ACHN (cell line): ENCODE measurements at places on chromosomes 3 and 15.

DNA sequence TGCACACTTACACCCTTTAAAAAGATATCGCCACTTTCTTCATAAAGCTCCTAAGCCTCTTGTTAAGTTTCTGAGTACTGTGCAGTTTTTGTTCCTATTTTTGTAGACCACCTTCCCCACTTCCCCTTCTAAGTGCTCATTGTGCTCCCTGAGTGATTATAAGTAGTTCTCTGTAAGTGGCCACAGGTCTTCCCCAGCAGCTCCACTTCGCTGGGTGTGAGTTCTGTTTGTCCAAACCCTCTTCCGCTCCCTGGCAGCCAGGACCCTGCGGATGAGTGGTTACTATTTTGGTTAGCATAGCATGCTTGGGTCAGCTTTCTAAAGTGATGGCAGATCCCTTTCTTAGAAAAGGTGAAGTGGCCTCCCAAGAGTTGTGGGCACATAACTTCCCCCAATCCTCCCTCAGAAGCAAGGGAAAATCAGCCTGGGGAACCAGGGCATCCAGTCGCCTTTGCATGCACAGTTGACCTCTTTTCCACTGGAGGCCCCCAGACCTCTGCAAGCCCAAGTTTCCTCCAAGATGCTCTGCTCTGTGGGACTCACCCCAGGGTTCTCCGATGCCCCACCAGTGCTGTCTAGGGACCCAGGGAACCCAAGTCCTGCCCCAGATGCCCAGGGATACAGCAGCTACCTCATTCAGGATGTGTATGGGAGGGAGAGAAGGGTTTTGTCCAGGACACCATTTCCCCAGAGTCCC is 69.6 kb downstream of the ATP10A start:
- DNase-seq: no peak

DNA sequence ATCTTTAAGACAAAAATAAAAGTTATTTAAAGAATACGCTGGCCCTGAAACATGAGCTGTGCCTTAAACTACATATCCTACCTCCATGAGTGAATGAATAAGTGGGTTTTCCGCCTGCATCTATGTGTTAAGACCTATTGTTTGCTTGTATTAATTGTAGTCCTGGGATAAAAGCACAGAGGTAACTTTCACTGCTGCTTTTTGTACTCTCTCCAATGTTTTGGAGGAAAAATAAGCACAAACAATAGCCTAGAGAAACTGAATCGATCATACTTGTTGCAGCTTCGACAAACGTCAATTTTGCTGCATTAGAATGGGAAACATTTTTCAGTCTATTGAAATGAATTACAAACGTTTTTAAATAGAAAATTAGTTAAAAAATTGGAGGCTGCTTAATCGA is 1.3 kb upstream of the CTNNB1 start:
- DNase-seq: no peak

- DNase-seq: no peak
Measured at GRCh38 chr3:127000761-127001160, 17.8 kb downstream of the PLXNA1 start.

DNA sequence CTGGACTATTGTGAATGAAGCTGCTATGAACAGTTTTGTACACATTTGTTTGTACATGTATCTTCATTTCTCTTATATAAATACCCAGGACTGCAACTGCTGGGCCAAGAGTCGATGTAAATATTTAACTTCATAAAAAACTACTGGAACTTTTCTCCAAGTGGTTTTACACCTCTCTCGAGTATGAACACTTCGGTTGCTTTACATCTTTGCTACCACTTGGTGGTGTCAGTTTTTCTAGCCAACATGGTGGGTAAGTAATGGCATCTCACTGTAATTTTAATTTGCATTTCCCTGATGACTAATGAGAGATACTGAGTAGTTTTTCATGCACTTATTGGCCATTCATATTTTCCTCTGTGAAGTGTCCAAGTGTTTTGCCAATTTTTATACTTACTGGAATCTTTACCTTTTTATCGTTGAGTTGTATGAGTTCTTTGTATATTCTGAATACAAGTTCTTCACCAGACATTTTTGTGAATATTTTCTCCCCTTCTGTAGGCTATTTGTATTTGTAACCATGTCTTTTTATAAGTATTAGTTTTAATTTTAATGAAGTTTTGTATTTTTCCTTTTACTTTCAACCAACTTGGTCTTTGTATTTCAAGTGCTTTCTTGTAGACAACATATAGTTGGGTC is 44.4 kb downstream of the PCOLCE2 start:
- DNase-seq: peak; percentile 48

DNA sequence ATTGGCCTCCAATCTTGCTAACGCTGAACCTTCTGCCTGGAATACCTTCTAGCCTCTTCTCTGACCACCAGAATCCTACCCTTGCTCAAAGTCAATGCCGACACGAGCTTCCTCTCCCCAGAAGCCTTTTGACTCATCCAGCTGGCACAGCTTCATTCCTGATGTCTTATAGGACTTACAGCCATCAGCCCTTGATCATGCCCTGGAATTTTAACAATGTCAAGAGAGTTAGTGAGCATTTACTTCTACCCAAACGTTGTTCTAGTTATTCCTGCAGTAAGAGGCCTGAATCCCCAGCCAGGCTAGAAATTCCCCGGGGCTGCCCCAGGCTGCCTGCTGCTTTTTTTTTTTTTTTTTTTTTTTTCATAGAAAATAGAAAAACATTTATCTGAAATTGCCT is 3.9 kb downstream of the CYP1A2 start:
- peak; percentile 78 for DNase-seq

- no peak for DNase-seq
Measured at GRCh38 chr15:61057376-61057775, 171.7 kb downstream of the RORA start.

GRCh38 chr15:56468401-56468800 is 3.5 kb upstream of the MNS1 start:
- DNase-seq: peak; percentile 62
